GM12891 (cell line): ENCODE measurements at places on chromosomes 5 and 9.

DNA sequence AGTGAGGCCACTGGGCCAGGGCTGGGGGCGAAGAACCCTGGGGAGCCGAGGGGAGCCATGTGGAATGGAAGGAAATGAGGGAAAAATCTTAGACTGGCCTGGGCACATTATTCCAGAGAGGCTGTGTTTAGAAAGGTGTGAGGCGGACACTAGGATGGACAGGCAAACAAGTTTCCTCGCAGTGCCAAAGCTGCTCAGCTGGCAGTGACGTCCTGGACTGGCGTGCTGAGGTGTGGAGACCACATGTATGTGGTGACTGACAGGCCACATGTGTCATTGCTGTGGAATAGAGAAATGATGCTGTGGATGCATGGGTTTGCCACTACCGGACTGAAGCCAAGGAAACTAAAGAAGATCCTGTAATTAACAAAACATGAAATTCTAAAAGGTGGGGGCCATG lies 42.6 kb downstream of the RASEF start:
- no peak for DNase-seq

GRCh38 chr9:90024409-90024808 lies 419.6 kb downstream of the GADD45G start:
- no peak for DNase-seq

GRCh38 chr5:94700592-94700991 lies 82.1 kb downstream of the SLF1 start:
- DNase-seq = no peak

- DNase-seq = no peak
Observed at GRCh38 chr9:87271696-87272477, 225.8 kb upstream of the DAPK1 start.

DNA sequence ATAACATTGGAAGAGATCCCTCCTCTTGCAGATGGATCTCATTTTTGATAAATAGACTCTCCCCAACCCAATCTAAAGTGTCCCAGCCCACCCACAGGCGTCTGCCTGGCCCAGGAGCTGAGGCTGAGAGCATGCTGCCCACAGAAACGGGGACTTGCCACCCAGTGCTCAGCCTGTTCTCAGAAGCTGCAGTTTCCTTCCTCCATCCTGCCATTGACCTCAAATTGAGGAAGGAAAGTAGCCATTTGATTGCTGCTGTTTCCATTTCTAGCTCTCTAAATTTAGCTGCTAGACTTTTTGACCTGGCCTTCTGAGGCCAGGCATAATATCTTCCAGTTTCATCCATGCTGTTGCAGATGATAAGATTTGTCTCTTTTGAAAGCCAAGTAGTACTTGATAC lies 31.1 kb upstream of the FRMD3 start:
- DNase-seq = no peak

DNA sequence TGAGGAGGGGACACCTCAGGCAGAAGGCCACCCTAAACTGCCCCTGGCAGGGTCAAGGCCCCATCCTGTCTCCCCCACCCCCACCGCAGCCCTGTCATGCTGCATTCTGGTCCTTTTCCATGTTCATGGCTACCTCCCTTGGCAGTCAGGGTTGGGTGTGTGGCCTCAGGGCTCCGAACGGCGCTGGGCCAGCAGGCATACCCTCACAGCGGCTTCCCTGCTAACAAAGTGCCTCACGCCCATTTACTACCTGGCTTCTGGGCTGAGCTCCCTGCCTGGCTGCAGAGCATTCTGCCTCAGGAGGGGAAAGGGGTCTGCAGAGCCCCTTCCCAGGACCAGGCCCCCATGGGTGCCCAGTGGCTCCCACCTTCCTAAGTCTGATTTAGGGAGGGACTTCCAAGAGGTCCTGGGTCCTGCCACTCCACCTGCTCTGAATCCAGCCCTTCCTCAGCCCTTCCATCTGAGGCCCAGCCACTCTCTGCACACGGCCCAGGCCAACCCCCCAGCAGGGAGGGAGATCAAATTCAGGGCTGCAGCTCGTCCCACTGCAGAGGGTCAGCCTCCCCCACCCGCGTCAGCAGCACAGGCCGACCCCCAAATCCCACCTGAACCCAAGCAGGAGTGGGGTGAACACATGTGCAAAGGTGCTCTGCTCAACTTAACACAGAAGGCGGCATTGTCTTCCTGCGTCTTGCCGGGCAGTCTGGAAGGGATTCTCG lies 115.9 kb upstream of the PHYKPL start:
- DNase-seq = no peak

GRCh38 chr9:115167175-115167574 lies 49.2 kb upstream of the TNC start:
- no peak for DNase-seq

GRCh38 chr5:149804478-149805450 lies 74.7 kb downstream of the PPARGC1B start:
- no peak for DNase-seq

GRCh38 chr9:76603931-76604570 lies 145.1 kb downstream of the GCNT1 start:
- DNase-seq = no peak

GRCh38 chr5:34930462-34930844 lies 1.1 kb downstream of the DNAJC21 start:
- DNase-seq = no peak

DNA sequence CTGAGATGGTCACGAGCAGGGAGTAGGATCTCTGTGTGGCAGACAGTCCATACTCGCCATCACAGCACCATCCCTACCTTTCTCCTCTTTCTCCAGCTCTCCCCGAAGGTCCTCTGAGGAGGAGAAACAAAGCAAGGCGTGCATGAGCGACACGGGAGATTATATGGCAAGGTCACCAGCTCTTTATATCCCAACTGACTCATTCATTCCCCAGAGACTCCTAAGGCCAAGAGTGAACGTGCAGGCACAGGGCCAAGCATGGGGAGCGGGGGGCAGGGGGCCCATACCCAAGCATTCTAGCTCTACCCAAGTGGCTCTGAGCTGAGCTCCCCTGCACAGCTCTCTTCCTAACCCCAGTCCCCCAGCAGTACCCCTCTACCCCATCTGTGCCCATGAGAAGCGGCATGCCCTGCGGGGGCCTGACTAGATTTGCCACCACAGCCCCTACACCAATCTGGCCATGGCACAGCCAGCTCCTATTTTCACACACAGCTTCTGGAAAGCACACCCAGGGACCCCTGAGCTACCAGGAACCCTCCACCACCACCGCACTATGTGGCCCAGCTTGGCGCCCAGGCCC lies 6.8 kb downstream of the TRIM7 start:
- no peak for DNase-seq

GRCh38 chr9:99783799-99784198 lies 37.9 kb upstream of the NR4A3 start:
- no peak for DNase-seq

DNA sequence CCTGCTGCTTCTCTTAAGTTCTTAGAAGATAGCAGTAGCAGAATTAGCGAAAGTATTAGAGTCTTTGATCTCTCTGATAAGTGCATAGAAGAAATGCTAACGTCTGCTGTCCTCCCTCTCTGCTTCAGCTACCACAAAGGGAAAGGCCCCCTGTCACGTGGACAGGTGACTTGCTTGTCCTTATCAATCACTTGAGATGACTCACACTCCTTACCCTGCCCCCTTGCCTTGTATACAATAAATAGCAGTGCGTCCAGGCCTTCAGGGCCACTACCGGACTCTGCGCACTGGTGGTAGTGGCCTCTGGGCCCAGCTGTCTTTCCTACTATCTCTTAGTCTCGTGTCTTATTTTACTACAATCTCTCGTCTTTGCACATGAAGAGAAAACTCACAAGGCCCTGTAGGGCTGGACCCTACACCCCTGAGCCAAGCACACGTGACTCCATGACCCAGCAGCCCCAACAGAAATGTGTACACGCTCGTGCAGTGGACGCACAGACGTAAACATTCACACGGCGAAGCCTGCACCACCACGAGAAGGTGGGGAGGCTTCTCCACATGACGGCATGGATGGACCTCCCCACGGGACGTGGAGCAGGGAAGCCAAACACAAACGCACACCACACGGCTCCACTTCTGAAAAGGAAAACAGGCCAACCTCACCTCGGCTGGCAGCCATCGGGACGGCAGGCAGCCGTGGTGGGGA lies 38.3 kb downstream of the PNPLA7 start:
- DNase-seq = no peak
